ENCODE measurements at places on chromosomes 12 and 14.

DNA sequence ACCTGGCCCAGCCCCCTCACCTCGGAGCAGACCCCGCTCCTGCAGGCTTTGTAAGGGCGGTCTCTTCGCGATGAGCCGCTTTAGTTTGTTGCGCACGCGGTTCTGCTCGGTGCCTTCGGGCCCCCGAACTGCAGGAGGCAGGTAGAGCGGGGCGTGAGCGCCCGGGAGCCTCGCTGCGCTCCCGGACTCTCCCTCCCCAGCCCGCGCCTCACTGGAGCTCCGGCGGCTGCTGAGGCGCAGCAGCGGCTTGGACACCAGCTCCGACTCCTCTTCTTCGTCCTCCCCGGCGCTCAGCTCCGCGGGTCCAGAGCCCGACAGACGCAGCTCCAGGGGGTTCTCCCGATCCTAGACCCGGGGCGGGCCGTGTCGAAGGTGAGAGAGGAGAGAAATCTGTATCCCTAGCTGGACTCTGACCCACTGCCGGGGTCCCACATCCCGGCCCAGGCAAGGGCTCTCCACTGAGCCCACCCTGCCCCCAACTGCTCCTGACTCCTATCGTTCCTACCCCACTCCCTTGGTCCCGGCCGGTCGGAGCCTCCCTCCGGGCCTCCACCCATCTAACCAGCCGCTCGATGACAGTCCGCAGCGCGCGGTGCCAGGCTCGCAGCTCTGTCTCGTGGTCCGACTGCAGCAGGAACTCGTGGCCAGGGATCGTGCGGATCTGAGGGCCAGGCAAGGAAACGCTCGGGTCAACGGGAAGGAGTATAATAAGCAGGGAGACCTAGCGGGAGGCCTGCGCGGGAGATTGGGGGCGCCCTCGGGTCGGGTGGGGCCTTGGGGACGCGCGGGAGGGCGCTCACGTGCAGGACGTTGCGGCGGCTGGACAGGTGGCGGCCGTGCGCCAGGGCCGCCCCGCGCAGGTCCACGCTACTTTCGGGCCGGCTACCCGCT is 4.2 kb downstream of the ARHGAP9 start:
- DNase-seq = no peak

DNA sequence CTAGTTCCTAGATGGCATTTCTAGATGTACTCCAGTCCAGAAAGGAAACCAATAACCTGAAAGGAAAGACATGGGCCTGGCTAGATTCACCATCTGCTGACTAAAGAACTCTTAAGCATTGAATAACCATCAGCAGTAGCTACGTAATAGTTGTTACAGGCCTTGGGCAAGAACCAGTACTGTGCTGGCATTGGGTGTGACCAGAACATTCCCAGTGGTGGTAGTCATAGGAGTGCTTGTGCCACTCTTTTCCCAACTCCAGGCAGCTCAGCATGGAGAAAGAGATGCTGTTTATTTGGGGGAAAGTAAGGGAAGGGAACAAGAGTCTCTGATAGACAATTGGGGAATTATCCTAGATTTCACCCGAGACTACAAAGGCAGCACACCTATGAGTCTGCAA is 333.3 kb downstream of the SLC16A7 start:
- DNase-seq = no peak

- DNase-seq = no peak
Observed at GRCh38 chr12:19196959-19197630, 67.6 kb downstream of the PLEKHA5 start.

DNA sequence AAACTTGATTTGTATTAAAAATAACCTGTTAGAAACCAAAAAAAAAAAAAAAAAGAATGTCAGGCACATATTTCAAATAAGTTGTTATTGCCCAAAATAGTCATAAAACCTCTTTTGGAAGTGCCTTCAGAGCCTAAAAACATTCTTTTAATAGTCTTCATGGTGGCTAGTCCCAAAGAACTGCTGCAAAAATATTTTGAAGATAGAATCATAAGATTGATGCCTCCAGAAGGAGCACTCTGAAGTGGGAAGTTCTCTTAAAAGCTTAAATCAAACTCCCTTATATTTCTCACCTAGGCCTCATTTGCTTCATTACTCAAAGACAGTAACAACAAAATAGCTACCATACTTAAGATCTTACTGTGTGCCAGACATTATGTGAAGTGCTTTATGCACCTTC is 27.2 kb upstream of the NT5DC3 start:
- DNase-seq = no peak

GRCh38 chr12:46921764-46922133 is 96.0 kb upstream of the SLC38A4 start:
- no peak for DNase-seq

DNA sequence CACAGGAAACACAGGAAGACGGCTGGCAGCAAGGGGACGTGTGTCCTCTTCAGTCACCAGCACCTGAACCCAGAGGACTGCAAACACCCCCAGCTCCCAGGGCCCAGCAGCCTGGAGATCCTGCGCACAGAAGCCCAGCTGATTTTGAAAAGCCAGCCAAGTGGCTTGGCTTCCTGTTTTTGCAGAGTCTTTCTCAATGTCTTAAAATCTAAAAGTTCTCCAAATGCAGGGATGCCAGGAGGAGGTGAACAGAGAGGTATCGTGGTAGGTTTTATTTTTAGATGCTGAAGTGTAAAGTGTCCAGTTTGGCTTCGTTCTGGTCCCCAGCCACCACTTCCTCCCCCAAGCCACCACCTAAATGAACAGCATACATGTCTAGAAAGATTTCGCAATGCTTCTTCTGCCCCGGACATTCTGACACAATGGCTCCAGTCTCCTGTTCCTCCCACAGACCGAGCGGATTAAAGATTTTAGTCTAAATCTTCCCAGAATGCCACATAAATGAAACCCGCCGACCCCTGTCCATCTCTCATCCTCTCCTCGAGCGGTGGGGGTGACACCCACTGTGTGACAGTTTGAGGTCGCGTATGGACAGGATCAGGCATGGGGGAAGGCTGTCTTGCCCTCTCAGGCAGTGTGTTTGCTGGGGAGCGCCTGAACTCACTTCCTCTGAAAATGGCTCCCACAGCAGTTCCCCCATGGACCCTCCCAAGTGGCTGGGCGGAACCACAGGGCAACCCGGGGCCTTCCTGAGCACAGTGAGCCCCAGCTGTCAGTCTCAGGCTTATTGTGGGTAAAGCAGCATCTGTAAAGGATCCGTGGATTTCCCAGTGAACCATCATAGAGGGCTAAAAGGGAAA is 41.6 kb downstream of the ITPK1 start:
- DNase-seq = no peak

- DNase-seq = no peak
Observed at GRCh38 chr12:40963751-40964150, 224.4 kb upstream of the PDZRN4 start.

- DNase-seq = no peak
Observed at GRCh38 chr12:56046027-56046780, 4.5 kb downstream of the RPS26 start.

DNA sequence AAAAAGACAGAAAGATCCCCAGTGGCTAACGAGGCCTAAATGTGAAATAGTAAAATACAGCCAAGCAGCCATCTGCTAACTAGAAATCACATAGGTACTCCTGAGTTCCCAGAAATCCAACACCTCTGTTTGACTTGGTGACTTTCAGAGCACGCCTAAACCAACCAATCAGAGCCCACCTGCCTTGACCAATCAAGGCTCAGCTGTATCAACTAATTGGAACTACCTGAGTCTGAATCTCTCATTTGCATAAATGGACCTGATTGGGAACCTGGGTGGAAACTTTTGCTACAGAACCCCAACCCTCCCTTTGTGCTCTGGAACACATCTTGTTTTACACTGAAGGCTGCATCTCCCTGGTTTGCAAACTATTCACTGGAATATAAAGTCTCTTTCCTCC is 5.1 kb upstream of the TCL1B start:
- DNase-seq = no peak

GRCh38 chr14:50667684-50667995 is 466 bp downstream of the SAV1 start:
- no peak for DNase-seq

DNA sequence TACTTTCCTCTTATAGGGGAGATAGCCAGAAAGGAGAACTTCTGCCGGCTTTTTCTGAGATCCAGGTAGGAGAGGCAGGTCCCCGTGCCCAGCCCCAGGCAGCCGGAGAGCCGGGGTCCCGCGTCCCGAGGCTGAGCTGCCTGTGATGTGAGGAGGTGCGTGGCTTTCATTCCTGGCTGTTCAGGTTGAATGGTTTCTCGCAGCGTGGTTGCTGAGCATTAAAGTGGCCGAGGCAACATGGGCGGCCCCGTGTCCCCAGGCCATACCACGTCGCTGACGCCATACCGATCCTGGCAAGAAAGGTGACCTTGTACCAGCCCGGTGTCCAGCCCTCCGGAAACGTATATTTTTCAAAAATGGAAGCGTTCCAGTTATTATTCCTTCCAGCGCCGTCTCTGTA is 116.7 kb upstream of the MYL2 start:
- DNase-seq = no peak

DNA sequence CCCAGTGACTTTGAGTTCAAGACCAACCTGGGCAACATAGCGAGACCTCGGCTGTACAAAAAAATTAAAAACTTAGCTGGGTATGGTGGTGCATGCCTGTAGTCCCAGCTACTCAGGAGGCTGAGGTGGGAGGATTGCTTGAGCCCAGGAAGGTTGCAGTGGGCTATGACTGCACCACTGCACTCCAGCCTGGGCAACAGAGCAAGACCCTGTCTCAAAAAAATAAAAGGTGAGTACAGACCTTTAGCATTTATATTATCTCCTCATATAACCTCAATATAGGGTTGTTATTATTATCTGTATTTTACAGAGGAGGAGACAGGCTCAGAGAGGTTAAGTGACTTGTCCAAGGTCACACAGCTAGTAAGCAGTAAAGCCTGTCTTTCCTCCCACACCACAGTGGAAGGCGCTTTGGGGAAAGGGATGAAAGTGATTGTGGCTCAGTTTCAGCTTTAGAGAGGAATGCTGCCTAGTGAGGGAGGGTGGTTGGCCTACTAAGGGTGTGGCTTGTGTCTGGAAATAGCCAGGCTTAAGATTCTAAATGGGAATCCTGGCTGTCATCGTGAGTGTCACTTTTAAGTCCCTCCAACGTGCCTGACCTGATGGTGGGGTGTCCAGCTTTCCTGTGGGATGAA is 7.2 kb downstream of the TPCN1 start:
- no peak for DNase-seq

GRCh38 chr12:67558775-67559174 is 89.8 kb upstream of the DYRK2 start:
- DNase-seq = no peak

DNA sequence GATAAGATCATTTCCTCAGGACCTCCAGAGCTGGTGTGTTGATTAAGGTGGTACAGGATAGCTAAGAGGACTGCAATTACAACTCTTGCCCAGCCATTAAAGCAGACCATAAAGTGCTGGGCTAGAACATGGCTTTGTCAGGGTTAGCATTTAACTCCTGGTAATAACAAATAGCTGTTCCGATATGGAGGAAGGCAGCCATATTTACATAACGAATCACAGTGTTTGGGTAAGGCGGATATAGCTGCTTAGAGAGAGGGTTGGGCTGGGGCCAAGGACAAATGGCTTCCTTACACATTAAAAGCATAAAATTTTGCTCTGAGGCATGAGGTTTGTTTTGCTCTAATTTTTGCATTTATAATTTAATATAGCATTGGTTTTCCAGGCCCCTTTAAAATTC is 297.7 kb upstream of the DDHD1 start:
- DNase-seq = no peak

GRCh38 chr14:30808576-30808975 is 65.8 kb upstream of the COCH start:
- DNase-seq = no peak

- DNase-seq = peak; percentile 16
Observed at GRCh38 chr14:55245657-55246268, 25.5 kb upstream of the FBXO34 start.

GRCh38 chr14:54338696-54339317 is 58.0 kb upstream of the CDKN3 start:
- DNase-seq = no peak

DNA sequence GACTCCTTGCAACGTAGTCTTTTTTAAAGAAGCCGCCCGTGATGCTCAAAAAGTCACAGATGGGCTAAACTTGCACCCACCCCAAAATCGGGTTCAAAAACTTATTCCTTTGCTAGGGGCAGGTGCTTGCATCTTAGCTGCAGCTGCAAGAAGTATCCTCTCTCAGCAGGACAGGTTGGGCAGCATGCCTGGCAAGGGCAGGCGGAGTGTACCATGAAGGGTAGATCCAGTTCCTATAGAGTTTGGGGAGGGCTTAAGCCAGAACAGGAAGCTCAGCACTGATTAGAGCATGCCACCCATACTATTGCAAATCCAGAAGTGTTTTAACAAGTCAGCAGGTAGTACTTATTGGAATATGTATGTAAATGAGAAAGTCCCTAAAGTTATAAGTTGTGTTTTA is 48.7 kb downstream of the CPM start:
- DNase-seq = no peak

DNA sequence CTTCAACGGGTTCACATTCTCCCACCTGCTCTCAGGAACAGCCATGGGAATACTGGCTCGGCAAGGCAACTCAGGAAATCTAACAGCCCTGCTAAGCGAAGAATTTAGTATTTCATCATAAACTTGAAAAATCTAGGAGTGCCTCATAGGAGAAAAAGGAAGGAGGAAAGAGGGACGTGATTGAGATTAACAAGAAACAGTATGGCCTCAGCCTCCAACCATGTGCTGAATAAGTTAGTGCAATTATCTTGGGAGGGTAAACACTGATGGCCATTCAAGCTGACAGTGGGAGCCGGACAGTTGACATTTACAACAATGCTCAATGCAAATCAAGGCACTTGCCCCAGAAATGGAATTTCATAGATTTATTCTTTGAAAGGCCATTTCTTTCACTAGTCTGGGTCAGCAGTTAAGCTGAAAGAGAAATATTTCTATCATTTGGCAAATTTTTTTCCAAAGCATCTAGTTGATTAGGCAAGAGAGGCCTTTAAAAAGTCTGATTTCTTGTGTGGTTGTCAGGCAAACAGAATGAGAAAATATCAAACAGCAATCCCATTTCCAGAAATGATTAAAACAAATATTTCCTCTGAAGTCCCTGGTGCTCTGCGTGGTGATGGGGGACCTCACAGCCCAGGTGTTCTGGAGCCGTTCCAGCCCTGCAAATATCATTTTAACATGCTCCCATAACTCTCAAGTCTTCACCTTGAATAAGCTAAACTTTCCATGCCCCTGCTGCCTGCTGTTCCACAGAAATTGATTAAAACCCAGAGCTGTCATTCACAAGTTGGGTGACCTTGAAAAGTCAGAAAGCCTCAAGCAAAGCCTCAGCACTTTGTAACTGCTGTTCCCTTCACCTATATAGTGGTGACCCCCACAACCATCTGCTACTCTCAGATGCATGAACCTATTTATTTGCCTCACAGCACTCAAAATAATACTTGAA is 121.6 kb downstream of the PHLDA1 start:
- no peak for DNase-seq

- DNase-seq = no peak
Observed at GRCh38 chr14:51697848-51698247, 46.1 kb downstream of the FRMD6 start.

DNA sequence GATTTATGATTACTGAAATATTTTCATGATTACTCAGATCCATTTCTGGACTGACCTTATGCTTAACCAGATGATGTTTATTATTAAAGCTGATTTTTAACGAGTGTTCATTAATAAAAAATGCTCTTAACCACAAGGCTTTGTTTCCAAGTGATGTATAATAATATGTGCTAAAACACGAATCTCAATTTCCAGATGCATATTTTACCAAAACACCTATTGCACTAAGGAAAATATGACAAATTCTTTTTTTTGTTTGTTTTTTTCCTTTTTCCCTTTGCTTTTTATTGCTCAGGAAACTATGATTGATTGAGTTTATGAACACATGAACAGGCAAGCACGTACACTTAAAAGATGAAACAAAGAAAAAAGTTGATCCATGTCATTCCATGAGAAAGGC is 16.9 kb upstream of the DUSP6 start:
- no peak for DNase-seq
